ENCODE measurements at places on chromosomes 5 and 9.

DNA sequence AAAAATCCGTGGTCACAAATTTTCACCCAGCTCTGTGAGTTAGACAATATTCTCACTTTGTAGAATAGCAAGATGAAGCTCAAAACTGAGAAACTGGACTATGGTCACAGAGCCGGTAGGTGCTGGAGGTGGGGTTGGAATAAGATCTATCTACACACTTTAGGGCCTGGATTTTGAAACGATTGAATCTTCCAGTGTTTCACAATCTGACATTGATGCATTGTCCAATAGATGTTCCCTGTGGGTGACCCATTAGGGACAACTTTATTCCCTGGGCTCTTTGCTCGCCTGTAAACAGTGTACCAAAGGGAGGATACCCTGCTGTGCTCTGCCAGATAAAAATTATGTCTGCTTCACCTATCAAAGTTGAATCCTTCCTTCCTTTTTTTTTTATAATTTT, 145.4 kb upstream of the MPDZ start:
- DNase-seq, result no peak

GRCh38 chr9:78396087-78396486, 99.2 kb downstream of the PSAT1 start:
- DNase-seq, result no peak

DNA sequence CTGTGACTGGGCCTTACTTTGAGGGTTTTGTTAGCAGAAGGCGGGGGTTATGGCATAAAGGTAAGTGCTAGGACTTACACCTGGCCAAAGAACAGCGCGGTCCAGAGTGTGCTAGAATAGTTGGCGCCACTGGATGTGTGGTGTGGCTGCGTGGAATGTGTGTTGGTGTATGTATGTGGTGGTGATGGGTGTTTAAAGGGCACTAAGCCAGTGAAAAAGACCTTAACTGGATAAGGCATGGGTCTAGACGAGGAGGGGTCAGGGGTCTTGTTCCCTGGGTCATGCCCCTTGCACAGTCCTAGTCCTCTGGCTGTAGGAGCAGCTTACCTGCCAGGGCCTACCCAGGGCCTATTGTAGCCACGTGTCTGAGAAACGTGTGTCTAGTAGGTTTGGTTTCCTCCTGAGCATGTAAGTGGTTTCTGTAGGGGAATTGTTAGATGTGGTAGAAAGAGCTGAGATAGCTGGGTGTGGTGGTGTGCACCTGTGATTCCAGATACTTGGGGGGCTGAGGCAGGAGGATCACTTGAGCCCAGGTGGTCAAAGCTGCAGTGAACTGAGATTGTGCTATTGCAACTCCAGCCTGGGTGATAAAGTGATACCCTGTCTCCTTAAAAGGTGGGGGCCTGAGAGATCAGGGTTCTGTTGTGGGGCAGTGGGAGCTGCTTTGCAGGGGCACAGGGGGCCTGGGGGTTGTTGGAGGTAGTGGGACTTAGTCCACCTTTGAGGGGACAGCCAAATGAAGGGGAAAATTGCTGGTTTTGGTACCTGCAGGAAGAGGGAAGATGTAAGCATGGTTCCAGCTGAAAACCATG, 55.2 kb downstream of the HSPA4 start:
- DNase-seq, result no peak

DNA sequence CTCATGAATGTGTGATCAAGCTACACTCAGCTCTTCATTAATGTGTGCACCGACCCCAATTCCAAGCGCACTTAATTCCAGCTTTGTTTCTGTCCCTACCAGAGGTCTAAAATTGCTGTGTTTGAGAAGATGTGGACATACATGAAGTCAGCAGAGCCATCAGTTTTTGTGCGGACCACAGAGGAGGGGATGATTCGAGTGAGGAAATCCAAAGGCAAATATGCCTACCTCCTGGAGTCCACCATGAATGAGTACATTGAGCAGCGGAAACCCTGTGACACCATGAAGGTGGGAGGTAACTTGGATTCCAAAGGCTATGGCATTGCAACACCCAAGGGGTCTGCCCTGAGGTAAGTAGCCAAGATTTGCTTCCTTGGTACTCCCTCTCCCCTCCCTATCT, 268.6 kb downstream of the FAM114A2 start:
- DNase-seq, result no peak

DNA sequence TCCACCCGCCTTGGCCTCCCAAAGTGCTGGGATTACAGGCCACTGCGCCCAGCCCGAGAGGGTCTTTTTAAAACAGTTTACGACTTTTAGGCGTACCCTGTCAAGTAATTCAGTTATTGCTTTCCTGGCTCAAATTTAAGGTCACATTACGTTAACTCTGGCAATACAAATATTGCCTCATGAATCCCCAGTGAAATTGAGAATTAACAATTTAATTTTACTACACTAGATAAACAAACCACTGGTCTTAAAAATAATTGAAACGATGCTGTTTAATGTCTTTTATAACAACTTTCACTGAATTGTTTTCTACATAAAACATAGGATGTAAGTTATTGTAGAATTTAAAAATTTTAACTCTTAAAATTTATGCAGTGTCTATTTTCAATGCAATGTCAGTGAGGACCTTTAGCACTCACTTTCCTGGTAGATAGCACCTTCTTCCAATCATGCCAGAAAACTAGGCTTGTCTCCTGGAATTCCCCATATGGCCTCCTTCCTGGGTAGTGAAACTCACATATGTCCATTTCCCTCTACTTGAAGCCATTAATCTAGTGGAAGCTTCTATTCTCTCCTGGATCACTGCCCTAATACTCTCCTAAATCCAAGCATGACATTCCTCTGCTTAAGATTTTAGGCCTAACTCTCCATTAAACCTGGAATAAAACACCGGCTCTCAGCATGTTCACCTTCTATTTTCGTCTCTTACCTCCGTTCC, 13.5 kb downstream of the BASP1 start:
- DNase-seq, result no peak

DNA sequence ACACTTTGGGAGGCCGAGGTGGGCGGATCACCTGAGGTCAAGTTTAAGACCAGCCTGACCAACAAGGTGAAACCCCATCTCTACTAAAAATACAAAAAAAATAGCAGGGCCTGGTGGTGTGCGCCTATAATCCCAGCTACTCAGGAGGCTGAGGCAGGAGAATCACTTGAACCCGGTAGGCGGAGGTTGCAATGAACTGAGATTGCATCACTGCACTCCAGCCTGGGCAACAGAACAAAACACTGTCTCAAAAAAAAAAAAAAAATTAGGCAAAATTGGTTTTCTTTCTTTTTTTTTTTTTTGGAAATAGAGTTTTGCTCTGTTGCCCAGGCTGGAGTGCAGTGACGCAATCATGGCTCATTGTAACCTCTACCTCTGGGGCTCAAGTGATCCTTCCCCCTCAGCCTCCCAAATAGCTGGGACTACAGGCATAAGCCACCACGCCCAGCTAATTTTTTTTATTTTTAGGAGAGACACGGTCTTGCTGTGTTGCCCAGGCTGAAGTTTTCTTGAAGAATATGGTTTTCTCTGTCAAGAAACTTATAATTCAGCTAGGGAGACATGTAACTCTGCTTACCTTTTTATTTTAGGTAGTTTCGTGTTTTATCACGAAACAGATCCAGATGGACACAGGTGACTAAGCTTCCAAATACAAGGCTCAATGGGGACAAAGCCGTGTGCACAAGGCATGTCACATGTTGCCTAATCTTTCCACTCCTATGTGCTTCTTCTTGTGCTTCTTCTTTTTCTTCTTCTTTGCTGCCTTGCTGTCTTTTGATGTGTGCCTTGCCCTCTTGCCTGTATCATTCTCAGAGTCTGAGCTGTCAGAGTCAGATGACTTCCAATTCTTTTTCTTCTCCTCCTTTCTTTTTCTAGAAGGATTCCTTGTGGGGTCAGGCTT, 14.3 kb downstream of the TTC1 start:
- DNase-seq, result no peak
